ENCODE measurements at places on chromosomes 1 and 21.

- DNase-seq: no peak
These were observed 465.2 kb downstream of the AJAP1 start for GRCh38 chr1:5119366-5120234.

DNA sequence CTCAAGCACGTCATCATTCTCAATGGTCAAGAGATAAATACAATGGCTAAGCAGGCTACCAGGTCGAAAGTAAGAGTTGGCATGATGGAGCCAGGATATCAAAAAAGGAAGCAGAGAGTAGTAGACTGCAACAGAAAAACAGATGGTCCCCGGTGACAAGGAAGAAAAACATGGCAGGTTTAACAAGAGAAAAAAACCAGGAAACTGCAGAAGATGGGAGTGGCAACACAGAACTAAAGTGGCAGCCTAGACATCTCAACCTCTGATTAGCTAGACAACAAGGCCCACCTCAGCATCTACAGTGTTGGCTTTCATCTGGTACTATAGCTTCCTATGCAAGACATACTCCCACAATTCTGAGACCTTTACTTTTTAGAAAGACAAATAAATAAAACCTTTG is 3.1 kb downstream of the UBR4 start:
- no peak for DNase-seq

DNA sequence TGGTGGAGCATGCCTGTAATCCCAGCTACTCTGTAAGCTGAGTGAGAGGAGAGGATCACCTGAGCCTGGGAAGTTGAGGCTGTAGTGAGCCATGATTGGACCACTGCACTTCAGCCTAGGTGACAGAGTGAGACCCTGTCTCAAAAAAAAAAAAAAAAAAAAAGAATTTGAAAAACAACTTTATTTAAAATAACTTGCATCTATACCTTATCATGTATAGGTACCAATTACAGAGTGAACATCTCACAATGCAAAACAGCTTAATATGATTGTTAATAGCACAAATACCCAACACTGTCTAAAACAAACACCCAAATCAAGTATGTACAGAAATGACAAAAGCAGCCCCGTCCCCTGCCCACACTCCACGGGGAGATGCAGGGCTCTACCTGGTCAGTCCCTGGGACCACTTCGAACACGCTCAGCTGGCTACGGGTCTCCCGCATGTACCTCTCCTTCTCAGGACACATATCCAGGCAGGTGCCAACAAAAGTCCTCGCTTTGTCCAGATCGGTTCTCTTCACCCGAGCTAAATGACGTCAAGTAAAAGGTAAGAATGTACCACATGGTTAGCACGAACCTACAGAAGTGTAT is 10.5 kb downstream of the MCM3AP start:
- DNase-seq: no peak

- no peak for DNase-seq
These were observed 15.4 kb upstream of the CD2 start for GRCh38 chr1:116738673-116739370.

- no peak for DNase-seq
These were observed 15.2 kb downstream of the SSX2IP start for GRCh38 chr1:84675106-84675505.

DNA sequence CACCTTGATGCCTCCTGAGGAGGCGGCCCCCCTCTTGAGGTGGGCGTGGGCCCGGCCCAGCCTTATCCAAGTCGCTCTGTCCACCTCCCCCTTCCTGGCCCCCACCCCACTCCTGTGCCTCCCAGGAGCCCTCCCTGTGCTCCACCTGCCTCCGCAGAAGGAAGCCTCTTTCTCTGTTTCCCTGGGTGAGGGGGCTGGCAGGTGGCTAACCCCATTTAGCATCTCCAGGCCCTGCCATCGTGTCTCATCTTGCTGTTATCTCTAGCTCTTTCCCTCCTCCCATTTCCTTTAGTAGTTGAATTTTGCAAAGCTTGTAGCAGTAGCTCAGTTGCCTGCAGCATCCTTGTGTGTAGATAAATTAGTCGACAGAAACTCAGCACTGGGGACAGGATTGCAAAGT is 7.2 kb downstream of the RNF187 start:
- no peak for DNase-seq

- no peak for DNase-seq
These were observed 152.5 kb downstream of the CDC7 start for GRCh38 chr1:91653183-91653582.

DNA sequence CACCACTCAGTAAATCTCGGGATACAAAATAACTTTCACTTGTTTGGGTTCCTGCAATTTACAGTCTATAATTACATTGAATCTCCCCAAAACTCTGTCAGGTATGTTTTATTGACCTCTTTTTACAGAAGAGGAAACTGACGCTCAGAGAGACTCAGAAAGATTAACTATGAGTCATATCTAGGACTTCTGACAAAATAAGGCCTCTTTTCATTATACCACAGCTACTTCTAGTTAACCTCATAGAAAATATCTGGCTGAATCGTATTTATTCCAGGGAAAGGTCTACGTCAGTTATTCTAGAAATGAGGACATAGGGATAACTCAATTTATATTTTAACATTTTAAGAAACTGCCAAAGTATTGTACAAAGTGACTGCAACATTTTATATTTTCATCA is 211.1 kb upstream of the FAM78B start:
- no peak for DNase-seq

GRCh38 chr1:114298008-114298407 is 144.3 kb upstream of the SYT6 start:
- no peak for DNase-seq

DNA sequence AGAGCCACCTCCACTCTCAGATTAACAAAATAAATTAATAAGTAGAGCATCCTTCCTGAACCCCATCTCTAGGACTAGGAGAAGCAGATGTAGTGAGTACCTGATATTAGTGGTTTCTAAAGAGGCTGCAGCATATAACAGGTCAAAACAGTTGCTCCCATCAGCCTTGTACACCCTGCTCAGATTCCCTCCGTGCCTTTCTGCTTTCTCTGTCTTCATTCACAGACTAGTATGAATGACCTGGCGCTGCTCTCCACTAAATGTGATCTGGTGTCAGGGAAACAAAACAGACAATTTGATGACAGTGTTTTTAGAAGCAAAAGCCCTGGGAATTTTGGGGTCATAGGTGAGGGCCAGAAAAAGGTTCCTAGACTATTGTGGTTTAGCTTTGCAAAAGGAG is 8.3 kb downstream of the SESN2 start:
- no peak for DNase-seq

DNA sequence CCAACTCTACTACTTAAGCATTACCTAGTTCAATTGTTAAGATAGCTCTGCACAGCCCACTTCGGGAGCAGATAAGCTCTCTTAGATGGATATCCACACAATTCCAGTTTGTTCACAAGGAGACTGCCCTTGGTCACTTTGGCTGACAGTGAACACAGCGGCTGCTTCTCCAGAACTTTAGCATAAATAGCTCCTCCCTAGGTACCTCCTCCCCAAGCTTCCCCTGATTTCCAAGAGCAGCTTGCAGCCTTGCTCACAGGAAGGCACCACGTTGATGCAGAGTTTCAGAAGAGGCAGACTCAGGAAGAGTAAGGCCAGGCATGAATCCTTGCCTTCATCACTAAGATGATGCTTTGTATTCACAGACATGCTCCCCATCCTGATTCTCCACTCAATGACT is 24.7 kb downstream of the TFF3 start:
- no peak for DNase-seq

DNA sequence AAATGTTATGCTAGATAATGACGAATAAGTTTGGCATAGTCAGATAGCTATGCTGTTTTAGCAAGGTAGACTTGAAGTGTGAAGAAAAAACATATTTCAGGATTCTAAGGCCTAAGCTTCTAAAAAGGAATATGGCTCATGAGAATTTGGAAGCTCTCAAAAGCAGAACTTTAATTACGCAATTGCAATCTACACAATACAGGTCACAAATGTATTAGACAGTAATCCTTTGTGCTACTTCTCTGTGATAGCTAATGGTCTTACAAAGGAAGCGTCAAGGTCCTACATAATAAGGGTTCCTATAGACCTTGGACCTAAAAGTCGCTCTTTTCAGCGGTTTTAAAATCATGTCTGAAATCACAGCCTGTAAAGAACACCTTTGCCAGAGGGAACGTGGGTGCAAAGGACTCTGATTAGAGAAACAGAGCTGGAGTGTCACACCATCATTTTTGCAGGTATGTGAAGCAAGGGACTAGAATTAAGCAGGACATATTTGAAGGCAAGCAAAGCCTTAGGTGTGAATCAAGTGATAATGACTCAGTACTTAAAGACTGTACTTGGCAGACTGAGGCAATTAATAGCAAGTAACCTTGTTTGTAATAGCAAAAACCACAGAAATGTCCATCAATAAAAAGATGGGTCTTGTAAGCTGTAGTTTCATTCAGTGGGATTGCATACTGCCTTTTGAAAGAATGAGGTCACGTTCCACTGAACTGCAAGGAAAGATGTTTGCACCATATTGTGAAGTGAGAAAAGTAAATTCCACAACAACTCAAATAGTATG is 420.2 kb downstream of the KCTD3 start:
- peak; percentile 24 for DNase-seq

DNA sequence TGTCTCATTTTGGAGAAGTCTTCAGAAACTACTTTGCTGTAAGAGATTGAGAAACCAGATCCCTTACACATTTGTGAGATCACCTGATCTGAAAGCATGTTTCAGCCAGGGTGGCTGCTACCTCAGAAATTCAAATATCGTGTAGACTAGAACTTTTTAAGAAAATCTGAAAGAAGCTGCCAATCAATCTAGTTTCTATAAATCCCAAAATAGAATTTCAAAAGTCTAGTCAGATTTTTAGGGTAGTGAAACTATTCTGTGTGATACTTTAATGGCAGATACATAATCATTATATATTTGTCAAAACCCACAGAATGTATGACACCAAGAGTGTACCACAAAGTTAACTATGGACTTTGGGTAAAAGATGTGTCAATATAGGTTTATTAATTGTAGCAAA is 79.9 kb upstream of the PLPPR5 start:
- no peak for DNase-seq

GRCh38 chr1:59057796-59058195 is 239.1 kb upstream of the FGGY start:
- DNase-seq: no peak

- no peak for DNase-seq
These were observed 94.0 kb downstream of the HMGB4 start for GRCh38 chr1:33957854-33958253.

DNA sequence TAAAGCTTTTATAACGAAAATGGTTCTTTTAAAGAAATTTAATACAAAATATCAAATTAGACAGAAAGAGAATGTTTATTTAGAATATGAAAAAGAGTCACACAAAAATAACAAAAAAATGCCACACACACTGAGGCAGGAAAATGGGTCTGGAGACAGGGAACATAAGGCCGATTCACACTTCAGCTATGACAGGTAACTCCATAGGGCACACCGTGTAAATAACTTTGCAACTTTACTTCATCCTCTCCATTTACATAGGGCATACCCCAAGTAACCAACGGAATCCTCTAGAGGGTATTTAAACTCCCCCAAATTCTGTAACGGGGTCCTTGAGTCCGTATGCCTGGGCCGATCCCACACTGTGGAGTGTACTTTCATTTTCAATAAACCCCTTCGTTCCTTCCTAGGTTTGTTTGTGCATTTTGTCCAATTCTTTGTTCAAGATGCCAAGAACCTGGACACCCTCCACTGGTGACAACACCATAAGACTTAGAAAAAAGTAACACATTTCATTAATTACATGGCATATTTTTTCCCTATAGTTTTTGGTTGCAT is 23.1 kb upstream of the PTGS2 start:
- no peak for DNase-seq

DNA sequence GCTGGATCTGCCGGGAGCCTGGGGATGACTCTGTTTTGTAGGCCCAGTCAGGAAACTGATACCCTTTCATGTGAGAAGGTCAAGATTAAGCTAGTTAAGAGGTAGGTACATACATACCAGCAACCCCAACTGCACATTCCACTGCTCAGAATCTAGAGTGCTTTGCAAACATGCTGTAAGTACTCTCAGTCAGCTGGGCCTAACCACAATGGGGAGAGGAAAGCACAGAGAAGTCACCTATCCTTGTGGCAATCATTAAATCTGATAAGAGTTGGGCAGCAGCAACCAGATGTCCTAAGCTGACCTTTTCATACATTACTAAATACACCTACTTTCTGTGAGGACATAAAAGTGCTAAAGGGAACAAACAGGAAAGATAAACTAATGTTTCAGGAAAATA is 2.5 kb downstream of the ETV3 start:
- DNase-seq: no peak

DNA sequence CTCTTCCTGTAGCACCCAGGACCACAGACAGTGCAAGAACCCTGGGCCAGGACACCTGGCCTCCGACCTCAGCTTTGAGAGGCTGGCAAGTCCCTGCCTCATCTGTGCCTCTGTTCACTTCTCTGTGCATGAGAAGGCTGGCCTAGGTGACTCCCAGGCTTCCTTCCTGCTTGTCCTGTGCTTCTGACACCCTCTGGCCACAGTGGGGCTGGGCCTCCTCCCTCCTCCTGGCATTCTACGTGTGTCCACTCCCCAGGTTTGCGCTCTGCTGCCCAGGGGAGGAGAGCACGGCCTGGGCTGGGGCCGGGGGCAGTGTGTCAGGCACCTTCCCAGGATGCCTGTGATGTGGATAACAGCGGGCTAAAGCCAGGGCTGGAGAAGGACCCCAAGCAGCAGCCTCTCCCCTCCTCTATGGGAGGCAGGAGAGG is 30.3 kb upstream of the PKP1 start:
- DNase-seq: no peak

DNA sequence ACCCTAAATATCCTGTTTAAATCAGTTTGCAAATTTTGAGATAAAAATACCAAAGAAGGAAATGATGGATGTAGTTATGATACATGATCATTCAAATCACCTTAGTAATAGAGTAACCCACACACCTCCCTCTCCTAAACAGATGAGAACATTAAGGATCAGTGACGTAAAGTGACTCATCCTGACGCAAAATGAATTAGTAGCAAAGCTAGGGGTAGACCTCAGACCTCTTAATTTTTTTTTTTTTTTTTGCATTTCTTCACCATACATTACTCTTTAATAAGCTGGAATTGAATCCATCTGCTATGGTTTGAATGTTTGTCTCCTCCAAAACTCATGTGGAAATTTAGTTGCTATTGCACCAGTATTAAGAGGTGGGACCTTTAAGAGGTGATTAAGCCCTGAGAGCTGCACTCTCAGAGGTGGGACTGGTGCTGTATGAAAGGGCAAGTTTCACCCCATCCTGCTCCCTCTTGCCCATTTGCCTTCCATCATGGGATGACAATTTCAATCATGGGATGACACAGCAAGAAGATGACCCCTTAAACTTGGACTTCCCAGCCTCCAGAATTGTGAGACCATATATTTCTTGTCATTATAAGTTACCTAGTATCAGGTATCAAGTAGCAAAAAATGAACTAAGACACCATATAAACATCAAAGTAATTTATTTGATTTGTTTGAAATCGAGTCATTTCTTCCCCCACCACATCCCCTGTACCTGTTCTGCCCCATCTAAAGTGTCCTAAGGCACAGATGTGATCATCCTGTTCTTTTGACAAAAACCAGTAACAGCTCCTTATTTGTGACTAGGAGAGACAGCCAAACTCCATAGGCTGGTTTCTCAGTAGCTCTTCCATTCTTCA is 114.6 kb upstream of the DUSP10 start:
- peak; percentile 56 for DNase-seq
